ENCODE measurements at places on chromosomes 5 and 9.

- no peak for DNase-seq
Measured at GRCh38 chr5:126527892-126528291, 67.1 kb downstream of the ALDH7A1 start.

GRCh38 chr9:5843794-5844471 lies 11.0 kb upstream of the ERMP1 start:
- DNase-seq: no peak

DNA sequence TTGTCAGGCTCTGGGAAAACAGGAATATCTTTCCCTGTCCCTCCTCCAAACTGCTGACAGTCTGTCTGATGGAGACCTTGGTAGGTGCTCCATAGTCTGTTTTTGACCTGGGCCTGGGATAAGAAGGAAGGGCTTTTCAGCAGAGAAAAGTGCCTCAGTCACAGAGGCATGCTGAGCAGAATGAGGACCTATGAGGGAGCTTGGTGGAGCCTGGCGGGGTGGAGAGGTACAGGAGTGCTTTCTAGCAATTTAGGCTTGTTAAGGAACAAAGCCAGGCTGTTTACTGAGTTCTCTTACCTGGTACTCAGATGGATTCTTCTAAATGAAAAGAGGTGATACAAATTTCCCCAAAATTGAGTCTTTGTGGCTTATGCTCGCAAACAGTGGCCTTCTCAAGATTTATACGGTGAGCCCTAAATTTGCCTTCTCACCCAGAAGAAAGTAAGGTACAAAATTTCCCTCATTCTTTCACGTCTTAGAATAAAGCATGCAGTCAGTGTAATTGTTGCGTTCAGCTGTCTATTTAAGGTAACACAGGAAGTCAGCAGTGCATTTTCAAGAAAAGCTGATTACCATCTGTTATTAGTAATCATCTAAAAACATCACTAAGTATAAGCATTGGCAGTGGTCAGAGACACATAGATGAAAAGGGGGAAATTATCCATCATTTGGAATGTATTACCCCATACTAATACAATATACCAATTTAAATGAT lies 28.6 kb upstream of the IL13 start:
- DNase-seq: no peak

DNA sequence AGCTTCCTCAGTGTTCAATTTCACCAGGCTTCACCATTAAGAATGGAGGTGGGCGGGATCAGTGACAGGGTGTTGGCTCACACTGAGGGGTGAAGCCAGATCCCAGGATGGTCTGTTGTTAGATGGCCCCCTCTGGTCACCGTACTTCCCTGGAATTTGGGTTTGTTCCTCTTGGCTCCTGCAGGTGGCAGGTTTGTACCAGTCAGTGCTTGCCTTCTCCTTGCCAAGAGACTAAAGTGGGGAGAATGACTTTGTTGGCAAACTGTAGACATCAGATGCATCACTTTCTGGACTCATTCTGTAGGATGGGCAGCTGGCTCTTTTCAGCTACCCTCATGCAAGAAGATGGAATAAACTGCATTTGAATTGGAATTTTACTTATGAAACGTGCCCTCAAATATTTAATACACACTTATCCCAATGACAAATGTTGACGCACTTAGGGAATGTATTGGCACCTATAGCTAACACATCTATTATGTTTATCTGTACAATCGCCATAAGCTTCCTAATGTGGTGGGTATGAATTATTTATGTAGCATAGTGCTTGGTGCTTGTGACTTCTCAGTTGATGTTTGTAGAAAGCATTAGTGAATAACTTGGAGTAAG lies 31.4 kb upstream of the ANKRD55 start:
- DNase-seq: peak; percentile 62

GRCh38 chr5:35038891-35039290 lies 8.9 kb downstream of the AGXT2 start:
- no peak for DNase-seq

All from RPMI8226 (cell line).